ENCODE measurements at places on chromosomes 5 and 9. TPM values are rescaled to one million over a fixed set of nuclear protein-coding genes. Genes with fewer than 3 reads are reported as not detected.

Gene RGS7BP
- total RNA-seq = not detected

Gene NEUROG1
- not detected for total RNA-seq

Gene SLC4A9
- not detected for total RNA-seq

Gene FAM200C
- total RNA-seq = 2.6 TPM

Gene ZCCHC9
- 25.4 TPM for total RNA-seq

Gene FUT7
- total RNA-seq = not detected

Gene PCDHAC2
- not detected for total RNA-seq

Gene CDC20B
- not detected for total RNA-seq

Gene PRRX2
- total RNA-seq = not detected

Gene SPINK1
- not detected for total RNA-seq

Gene SPDL1
- total RNA-seq = 17.2 TPM

Gene STK10
- total RNA-seq = 19.5 TPM

Gene CEL
- total RNA-seq = under 0.01 TPM

Gene SOWAHA
- total RNA-seq = under 0.01 TPM

Gene PPP6C
- total RNA-seq = 19.9 TPM

Gene PCDHB2
- 0.29 TPM for total RNA-seq

Gene SPATA31A3
- total RNA-seq = not detected

Gene LRRTM2
- not detected for total RNA-seq

Gene CLIC3
- 29.6 TPM for total RNA-seq

Gene P4HA2
- 206 TPM for total RNA-seq

Gene MPDZ
- 21.3 TPM for total RNA-seq

Gene SH3GL2
- not detected for total RNA-seq

Gene GPR151
- total RNA-seq = not detected

Gene LRRC19
- not detected for total RNA-seq

Gene GABRA6
- total RNA-seq = not detected

Gene WWC1
- not detected for total RNA-seq

Gene NOXA1
- total RNA-seq = 0.18 TPM

Gene RAPGEF1
- total RNA-seq = 14.9 TPM

Gene SPZ1
- total RNA-seq = not detected

Gene ADAMTS19
- not detected for total RNA-seq

Gene HRH2
- total RNA-seq = not detected

Gene SH2D3C
- total RNA-seq = not detected

Gene SMIM33
- not detected for total RNA-seq

Gene LIX1
- total RNA-seq = not detected

Gene LCN10
- not detected for total RNA-seq

Gene PTPN3
- 0.29 TPM for total RNA-seq
